ENCODE measurements at places on chromosomes 11 and 22.

- DNase-seq, result no peak
Observed at GRCh38 chr11:64556721-64557250, 34.2 kb upstream of the SLC22A12 start.

GRCh38 chr11:111115890-111116289, 129.6 kb upstream of the POU2AF2 start:
- no peak for DNase-seq

DNA sequence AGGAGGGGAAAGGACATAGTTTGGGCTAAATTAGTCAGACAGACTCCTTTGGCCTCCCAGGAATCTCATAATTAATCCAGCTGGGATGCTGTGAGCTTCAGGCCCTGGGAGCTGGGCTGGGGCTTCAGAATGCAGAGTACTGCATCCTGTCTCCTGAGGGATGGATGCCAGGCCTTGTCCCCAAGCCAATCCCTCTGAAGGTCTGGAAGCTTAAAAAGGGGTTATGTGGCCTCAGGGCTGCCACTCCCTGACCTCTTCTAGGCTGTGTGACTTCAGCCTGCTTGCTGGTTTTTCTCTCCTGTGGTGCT, 6.9 kb upstream of the LRRC32 start:
- DNase-seq, result no peak

DNA sequence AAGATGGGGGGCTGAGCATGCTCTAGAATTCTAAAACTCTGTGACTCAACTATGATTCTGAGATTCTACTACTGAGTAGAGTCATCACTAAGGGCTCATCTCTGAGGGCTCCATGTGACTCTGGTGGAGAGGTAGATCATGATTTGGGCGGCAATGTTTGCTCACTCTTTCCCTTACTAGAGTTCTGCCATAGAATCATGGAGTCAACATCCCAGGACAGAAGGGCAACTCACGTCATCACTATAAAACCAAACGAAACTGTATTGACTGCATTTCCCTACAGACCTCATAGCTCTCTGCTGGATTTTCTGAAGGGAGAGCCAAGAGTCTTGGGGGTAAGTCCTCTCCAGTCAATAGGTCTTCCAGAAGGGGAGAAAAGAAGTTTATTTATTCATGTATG, at the start of gene MS4A14:
Gene MS4A14 (plus strand): TSS at position 78 of the 400 bp plus-strand sequence. CDS start 120 bp downstream, at position 198.
- no peak for DNase-seq

DNA sequence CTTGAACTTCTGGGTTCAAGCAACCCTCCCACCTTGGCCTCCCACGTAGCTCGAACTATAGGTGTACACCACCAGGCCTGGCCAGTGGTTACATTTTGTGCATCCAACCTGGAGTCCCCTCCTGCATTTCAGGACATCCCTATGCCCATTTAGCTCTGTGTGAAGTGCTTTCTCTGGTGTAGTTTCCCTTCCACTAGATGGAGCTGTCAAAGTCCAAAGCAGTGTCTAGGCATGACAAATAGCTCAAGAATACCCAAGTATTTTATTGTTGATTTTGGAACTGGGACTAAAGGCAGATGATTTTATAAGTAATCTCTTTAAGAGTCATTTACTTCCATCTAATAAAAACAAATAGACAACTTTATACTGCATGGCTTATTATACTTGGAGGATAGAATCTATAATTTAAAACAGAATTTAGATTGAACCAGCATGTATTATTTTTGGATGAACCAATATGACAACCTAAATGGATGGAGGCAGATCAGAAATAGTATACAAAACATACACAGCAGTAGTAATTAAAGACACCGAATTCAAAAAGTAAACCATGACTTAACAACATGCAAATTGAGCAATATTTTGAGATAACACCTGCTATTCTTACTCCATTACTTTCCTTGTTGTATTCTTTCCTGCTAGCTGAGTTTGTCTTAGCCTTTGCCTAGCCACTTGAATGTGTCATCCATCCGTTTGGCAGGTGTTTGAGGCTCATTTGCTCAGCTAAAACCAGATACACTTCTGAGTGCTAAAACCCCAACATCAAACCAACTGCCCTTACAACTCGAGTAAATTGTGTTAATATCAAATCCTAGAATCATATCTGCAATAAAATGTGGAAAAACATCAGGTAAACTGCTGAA, 37.7 kb downstream of the EIF4ENIF1 start:
- peak; percentile 43 for DNase-seq

- no peak for DNase-seq
Observed at GRCh38 chr22:44050766-44051355, 26.8 kb downstream of the PARVB start.

DNA sequence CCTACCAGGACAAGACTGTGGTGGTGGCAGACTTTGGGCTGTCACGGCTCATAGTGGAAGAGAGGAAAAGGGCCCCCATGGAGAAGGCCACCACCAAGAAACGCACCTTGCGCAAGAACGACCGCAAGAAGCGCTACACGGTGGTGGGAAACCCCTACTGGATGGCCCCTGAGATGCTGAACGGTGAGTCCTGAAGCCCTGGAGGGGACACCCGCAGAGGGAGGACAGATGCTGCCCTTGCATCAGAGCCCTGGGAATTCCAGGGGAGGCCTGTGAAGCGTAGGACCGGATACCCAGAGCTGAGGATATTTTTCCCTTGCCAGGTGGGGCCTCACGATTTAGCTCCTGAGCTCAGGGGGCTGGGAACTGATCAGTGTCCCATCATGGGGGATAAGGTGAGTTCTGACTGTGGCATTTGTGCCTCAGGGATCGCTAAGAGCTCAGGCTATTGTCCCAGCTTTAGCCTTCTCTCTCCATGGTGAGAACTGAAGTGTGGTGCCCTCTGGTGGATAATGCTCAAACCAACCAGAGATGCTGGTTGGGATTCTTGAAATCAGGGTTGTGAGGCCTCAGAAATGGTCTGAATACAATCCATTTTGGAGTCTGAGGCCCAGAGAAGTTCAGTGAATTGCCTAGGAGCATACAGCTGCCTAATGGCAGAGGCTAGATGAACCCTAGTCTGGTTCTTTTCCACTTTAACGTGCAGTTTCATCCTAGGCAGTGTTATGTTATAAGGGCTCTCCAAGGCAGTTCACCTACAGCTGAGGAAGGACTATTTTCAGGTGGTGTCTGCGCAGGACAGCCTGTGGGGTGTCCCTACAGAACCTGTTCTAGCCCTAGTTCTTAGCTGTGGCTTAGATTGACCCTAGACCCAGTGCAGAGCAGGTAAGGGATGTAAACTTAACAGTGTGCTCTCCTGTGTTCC, 19.5 kb downstream of the PIK3IP1 start:
- peak; percentile 57 for DNase-seq

- no peak for DNase-seq
Observed at GRCh38 chr11:68142028-68142412, 20.8 kb upstream of the CHKA start.

GRCh38 chr22:42787357-42787736, 66.7 kb upstream of the A4GALT start:
- DNase-seq, result no peak

- no peak for DNase-seq
Observed at GRCh38 chr11:126152586-126152985, 58.9 kb downstream of the RPUSD4 start.
